Activated CD4-positive, alpha-beta T cell treated with anti-CD3 and anti-CD28 coated beads for 24 hours (primary cell): ENCODE measurements at places on chromosomes 13 and 19.

DNA sequence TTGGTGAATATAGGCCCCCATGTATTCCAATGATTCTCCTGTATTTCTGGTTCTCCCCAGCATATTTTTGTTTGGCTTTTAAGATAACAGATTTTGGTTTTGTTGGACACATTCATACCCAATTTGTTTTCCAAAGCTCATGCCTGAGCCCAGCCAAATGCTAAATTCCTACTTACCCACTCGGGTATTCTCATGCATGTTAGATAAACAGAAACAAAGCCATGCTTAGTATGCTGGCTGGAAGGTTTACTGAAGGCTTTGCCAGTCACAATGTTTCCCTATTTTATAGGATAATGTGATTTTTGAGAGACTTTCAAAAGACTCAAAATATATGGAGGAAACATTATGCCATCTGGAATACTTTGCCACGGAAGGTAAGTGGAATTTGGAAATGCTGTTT, 206.8 kb downstream of the ATP8A2 start:
- DNase-seq, result no peak

GRCh38 chr13:98878486-98879126, 99.3 kb downstream of the DOCK9 start:
- DNase-seq, result no peak

- no peak for DNase-seq
These were observed 28.5 kb downstream of the TRPM4 start for GRCh38 chr19:49186108-49186507.

- DNase-seq, result no peak
These were observed 92.0 kb downstream of the NHLRC3 start for GRCh38 chr13:39130301-39130700.

GRCh38 chr13:42815681-42816080, 34.3 kb downstream of the FAM216B start:
- no peak for DNase-seq

- DNase-seq, result no peak
These were observed 4.2 kb downstream of the PRR36 start for GRCh38 chr19:7869910-7870511.

GRCh38 chr13:112152846-112153245, 85.9 kb downstream of the SOX1 start:
- DNase-seq, result no peak

GRCh38 chr13:44848920-44849676, 140.2 kb downstream of the NUFIP1 start:
- DNase-seq, result no peak

DNA sequence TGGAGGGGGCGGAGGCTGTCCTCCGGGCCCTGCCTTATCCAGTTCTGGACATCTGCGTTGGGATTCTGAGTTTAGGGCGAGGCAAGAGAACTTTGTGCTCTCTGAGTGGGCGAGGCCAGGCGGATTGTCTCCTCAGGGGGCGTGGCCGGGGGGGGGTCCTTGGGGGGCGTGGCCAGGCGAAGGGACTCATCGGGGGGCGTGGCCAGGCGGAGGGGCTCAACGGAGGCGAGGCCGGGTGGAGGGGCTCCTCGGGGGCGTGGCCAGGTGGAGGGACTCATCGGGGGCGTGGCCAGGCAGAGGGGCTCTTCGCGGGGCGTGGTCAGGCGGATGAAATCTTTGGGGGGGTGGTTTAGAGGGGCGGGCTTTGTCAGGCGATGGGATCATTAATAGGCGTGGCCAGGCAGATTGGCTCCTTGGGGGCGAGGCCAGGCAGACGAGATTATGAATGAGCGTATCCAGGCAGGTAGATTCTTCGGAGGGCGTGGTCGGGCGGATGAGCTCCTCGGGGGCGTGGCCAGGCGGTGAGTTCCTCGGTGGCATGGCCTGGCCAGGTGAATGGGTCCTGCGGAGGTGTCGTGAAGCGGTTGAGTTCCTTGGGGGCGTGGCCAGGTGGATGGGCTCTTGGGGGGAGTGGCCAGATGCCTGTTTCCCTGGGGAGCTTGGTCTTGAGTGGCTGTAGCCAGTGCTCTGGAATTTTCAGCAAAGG, 10.3 kb upstream of the CACNG7 start:
- DNase-seq, result no peak

DNA sequence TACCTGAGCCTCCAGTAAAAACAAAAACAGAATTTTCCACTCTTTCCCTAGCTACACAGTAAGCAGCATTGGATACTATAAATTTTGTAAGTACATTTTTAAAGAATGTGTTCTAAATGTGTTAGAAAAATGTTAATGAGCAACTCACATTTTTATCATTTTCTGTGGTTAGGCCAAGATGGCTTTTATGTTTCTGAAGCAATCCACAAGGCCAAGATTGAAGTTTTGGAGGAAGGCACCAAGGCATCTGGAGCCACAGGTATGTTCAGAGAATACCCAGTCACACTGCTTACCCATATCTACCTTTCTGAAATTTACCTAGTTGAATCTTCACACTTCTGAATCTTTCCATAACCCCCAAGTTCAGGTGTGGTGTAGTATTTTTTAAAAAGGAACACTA, 21.6 kb downstream of the SERPINE3 start:
- DNase-seq, result no peak

DNA sequence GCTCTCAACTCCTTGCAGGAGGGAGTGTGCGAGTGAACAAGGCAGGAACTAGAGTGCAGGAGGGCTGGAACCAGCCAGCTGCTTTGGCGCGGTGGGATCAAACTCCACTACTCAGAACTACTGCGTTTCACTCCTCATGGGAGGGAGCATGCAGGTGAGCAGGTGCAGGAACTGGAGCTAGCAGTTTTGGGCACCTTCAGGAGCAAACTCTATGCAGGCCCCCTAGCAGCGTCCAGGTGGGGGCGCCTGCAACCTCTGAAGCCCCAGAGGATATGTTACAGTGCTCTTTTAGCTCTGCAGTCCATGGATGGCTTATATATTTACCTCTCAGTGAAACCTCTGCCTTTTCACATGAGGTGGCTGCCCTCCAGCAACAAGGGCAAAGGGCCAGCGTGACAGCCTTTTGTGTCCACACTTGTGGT, 1303.4 kb downstream of the PCDH9 start:
- DNase-seq, result no peak

DNA sequence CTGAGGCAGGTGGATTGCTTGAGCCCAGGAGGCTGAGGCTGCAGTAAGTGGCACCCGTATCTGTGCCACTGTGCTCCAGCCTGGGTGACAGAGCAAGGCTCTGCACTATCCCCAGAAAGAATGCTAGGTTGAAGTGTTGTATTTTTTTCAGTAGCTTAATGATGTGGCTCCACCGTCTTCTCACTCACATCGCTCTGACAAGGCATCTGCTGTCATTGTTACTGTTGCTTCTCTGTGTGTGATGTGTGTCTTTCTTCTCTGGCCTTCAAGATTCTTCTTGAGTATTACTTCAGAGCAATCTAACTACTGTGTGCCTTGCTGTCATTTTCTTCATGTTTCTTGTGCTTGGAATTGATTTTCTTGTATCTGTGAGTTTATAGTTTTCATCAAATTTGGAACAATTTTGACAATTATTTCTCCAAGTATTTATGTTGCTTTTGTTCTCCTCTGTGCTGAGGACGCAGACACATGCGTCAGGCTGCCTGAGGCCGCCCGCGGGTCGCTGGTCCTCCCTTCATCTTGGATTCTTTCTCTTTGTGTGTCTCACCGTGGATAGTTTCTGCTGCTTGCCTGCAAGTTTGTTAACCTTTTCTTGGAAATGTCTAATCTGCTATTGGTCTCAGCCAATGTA, 10.8 kb downstream of the ADPRHL1 start:
- DNase-seq, result no peak

DNA sequence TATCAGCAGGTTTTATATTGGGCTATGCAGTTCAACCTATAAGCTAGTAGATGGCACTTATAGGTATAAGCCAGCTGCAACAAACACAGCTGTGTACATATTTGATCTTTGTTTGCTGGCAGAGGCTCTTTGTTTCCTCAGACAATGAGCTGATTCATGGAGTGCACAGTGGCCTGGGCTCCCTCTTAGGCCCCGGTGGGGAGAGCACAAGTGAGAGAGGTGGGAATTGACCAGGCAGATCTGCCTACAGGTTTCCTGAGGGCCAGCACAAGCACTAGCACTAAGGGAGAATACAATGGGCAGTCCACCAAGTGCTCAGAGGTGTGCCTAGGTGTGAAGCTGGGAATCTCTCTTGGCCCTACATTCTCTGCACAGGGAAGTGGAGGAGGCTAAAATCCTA, 1390.7 kb downstream of the SLITRK5 start:
- no peak for DNase-seq

- DNase-seq, result no peak
These were observed 1456.2 kb upstream of the SLC10A2 start for GRCh38 chr13:104522235-104523072.

DNA sequence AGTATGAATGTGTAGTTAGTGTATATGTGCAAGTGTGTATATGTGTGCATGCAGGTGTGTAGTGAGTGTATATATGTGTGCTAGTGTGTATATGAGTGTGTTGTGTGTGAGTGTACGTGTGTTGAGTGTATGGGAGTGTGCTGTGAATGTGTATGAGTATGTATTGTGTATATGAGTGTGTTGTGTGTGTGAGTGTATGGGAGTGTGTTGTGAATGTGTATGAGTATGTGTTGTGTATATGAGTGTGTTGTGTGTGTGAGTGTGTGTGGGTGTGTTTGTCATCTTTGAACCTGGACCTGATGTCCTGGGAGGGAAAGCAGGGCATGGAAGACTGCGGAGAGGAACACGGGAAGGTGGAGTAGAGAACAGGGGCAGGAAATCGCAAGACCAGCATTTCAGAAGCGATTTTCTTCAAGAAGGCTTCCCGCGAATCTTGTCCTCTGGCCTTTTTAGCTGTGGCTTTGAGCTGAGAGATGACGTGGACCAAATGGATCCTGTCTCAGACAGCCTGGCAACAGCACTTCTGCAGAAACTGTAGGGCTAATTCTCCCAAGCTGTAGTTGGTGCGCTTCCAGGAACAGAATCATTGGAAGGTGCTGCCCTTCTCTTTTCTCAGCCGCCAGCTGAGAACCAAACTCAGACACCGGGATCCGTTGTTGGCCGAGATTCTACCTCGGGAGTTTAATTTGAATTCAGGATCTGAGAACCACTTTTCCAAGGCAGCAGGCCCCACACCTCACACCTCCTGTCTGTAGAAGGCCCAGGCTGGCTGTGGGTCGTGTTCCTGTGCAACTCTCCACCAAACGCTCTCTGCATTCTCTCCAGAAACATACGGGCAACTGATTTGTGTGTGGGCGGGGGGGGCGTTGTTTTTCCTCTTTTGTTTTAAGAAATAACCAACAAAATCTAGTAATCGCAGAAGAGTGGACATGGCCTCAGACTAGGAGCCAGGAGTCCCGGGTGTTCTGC, 94.7 kb upstream of the RAP2A start:
- DNase-seq, result no peak

DNA sequence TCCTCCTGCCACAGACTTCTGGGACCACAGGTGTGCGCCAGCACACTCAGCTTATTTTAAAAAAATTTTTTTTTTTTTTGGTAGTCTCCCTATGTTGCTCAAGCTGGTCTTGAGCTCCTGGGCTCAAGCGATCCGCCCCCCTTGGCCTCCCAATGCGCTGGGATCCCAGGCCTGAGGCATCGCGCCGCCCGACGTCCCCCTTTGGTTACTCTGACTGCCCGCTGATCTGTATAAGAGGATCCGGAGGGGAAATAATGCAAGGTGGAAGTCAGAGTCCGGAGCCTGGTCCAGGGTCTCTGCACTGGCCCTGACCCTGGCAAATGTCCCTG, 486 bp upstream of the ZNF805 start:
- DNase-seq, result no peak

DNA sequence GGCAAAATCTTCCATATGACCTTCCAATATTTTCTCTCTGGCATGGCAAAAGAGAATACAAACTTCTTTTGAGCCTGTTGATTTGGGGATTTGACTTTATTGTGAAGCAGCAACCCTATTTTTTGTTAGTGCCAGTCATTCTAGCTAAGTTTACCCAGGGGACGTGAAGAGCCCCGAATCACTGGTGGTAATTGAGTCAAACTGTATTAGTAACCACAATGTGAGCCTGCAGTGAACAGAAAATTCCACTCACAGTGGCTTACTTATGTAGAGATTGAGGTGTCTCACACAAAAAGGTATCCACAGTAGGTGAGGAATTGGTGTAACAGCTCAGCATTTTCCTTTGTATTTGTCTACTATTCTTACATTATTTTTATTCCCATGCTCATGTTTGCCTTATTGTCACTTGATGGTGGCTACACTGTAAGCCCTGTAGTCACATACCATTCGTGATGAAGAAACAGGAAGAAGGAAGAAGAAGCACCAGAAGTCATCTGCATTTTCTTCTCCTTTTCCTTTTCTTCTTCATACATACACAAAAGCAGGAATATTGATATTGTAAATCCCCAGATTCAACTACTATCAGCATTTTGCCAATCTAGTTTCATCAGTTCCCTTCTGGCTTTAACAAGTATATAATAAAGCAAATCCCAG, 33.3 kb upstream of the MYCBP2 start:
- no peak for DNase-seq

- DNase-seq, result no peak
These were observed 1.1 kb downstream of the GYS1 start for GRCh38 chr19:48991873-48992580.

GRCh38 chr19:39645800-39646411, 9.8 kb upstream of the LGALS16 start:
- DNase-seq, result no peak
